ENCODE measurements at places on chromosomes 7 and 10. TPM values are rescaled to one million over a fixed set of nuclear protein-coding genes. Genes with fewer than 3 reads are reported as not detected.
A peak's percentile ranks its signal among the peaks of the same experiment; 100 is the strongest.

GPR15LG gene
- total RNA-seq = not detected

- peak; percentile 18 for DNase-seq
Observed at GRCh38 chr10:32207544-32207943, 139.4 kb downstream of the EPC1 start.

GRCh38 chr7:155761162-155761561 is 51.1 kb downstream of the SHH start:
- DNase-seq = no peak

DNA sequence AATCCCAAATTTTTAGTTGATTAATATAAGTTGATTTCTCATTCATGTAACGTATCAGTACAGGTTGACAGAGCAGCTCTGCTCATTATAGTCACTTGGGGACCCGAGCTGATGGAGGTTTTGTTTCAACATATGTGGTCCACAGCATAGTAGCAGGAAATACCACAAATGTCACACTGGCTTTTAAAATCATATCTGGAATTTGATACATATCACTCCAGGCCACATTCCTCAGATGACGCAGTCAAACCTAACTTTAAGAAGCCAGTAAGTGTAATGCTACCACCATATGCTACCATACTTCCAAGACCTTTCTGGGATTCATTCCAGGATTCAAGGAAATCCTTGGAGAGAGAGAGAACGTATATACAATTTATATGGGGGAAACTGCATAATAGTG is 156.3 kb downstream of the PHF14 start:
- DNase-seq = no peak

DNA sequence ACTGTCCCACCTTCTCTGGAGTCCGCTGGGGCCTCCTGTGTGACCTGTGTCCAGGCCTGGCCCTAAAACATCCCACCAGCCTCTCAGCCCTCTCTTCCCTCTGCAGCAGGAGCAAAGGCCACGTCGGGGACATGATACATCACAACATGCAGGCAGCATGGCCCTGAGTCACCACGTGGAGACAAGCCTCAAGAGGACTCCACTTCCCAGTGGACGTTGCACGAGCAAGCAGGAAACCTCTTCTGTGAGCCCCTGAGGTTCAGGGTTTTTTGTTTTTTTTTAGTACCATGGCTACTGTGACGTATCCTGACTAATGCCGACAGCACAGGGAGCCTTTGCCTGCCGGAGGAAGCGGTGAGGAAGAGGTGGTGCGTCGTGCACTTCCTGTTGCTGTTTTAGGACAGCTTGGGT is 165.9 kb downstream of the DNAJB6 start:
- peak; percentile 33 for DNase-seq
